ENCODE measurements at places on chromosomes 5 and 9. TPM values are rescaled to one million over a fixed set of nuclear protein-coding genes. Genes with fewer than 3 reads are reported as not detected.

- H3K27me3 ChIP-seq = no peaks in the 10 kb centered on the region
- no peaks in the 10 kb centered on the region for H3K36me3 ChIP-seq
- DNase-seq = no peak
- H3K4me3 ChIP-seq = no peak overlapping the region
Measured at GRCh38 chr9:71271602-71272001, 150.2 kb upstream of the TRPM3 start.

- no peaks in the 10 kb centered on the region for H3K36me3 ChIP-seq
- no peak overlapping the region for H3K27ac ChIP-seq
- H3K4me1 ChIP-seq = no peaks in the 10 kb centered on the region
- no peak overlapping the region for H3K4me3 ChIP-seq
- no peak for DNase-seq
Measured at GRCh38 chr9:86955561-86955960, 8.3 kb upstream of the GAS1 start.

DNA sequence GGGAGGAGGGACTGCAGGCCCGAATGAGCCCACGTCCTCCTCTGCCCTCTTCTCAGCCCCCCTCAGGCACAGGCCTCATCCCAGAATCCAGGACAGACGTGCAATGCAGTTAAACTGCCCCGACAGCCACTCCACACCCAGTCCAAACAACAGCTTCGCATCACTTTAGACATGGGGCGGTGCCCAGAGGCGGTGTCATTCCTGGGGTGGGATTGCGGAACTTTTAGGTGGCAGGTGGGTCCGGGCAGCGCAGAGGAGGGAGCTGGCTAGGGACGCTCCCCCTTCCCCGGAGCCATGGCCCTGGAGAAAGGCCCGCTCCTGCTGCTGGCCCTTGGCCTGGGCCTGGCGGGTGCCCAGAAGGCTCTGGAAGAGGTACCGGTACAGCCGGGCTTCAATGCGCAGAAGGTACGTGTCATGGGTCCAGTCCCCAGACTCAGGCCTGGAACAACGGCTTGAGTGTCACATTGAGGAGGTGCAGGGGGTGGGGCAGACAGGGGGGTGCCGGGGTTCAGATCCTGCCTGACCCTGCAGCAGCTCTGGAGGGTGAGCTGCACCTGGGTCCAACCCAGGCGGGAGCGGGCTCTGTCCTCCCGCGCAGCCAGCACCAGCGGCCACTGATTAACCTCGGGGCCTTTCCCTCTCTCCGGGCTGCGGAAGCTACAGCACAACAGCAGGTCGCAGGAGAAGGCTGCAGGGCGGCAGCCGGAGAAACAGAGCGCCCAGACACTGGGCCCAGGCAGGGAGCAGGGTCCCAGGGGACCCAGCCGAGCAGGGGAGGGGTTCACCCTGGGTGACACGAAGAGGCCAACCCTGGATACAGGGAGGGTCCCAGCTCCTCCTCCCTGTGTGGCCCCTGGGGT is 25.2 kb downstream of the GLT6D1 start:
- DNase-seq = no peak
- no peaks in the 10 kb centered on the region for H3K27me3 ChIP-seq
- H3K4me3 ChIP-seq = no peak overlapping the region
- H3K4me1 ChIP-seq = no peaks in the 10 kb centered on the region
- H3K27ac ChIP-seq = no peak overlapping the region

- no peak for DNase-seq
- H3K4me3 ChIP-seq = no peak overlapping the region
- no peaks in the 10 kb centered on the region for H3K27me3 ChIP-seq
- H3K27ac ChIP-seq = no peak overlapping the region
Measured at GRCh38 chr9:9041756-9042155, 1242.2 kb upstream of the DMAC1 start.

DNA sequence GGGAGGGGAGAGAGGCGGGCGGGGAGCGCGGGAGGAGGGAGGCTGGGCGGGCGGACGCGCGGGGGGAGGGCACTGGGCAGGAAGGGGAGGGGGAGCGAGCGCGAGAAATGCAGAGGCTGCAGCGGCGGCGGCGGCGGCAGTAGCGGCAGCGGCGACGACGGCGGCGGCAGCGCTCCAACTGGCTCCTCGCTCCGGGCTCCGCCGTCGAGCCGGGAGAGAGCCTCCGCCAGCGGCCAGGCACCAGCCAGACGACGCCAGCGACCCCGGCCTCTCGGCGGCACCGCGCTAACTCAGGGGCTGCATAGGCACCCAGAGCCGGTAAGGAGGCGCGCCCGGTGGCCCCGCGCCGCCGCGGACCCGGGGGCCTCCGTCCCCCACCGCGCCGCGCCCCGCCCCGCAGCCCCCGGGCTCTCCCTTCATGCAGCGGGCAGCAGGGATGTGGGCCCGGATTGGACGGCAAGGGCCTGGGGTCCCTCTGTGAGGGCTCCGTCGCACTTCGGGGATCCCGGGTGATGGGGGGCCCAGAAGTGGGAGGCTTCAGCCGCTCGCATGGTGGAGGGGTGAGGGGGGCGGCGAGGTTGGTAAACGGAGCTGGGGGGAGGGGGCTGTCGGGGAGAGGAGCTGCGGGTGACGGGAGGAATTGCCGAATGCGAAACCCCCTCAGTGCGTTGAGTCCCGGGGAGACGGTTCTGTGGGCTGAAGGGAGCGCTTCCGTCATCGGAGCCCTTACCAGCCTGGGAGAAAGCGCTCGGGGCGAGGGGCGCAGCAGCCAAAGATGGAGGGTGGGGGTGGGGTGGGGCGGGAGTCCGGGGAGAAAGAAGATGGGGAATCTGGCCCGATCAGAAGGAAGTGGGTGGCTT is at the start of gene BASP1:
BASP1 (plus strand) TSS at position 139 of the 860 bp plus-strand sequence. CDS start 57,586 bp downstream, outside the sequence.
- H3K27me3 ChIP-seq = no peaks in the 10 kb centered on the region
- peak within 1 kb of the TSS; percentile 72 for H3K4me3 ChIP-seq
- no peaks in the 10 kb centered on the region for H3K36me3 ChIP-seq
- peak within 1 kb of the TSS; percentile 83 for H3K27ac ChIP-seq

DNA sequence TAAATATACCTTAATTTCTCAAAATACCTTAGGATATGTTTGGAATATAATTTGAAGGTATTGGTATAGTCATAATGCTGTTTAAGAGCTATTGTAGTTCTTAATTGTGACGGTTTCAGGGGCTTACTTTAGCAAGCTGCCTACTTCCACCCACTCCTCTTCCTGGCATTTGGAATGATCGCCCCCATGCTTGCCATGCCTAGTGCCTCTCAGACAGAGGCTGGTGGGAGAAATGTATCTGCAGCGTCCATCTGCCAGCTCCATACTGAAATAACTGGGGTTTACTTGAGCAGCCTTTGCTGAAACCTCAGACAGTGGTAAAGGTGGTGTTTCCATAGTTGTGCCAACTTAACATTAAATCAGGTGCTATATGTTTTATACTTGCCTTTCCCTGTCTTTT is 52.2 kb downstream of the GABRG2 start:
- no peaks in the 10 kb centered on the region for H3K4me1 ChIP-seq

DNA sequence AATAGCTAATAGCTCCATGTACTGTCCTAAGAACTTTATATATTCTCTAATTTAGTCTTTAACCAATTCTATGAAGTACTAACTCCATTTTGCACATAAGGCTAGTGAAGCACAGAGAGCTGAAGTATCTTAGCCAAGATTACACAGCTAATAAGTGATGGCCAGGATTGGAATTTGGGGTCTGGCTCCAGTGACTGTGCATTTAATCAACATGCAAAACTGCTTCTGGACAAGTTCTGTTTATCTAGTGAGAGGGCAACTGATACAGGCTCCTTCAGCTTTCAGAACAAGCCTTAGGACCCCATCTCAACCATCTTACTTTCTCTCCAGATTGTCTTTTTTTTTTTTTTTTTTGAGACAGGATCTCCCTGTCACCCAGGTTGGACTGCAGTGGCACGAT is 21.3 kb downstream of the SLC25A25 start:
- H3K36me3 ChIP-seq = no peaks in the 10 kb centered on the region
- H3K27ac ChIP-seq = no peak overlapping the region
- no peak overlapping the region for H3K4me3 ChIP-seq
- no peak for DNase-seq

- H3K4me3 ChIP-seq = no peak overlapping the region
- no peaks in the 10 kb centered on the region for H3K4me1 ChIP-seq
- no peaks in the 10 kb centered on the region for H3K27me3 ChIP-seq
Measured at GRCh38 chr9:98924946-98925820, 18.5 kb upstream of the COL15A1 start.

GRCh38 chr9:115118879-115119218 is 892 bp upstream of the TNC start:
- H3K27me3 ChIP-seq = peaks cover 1% of the 10 kb centered on the region
- peak overlapping the region; percentile 55 for H3K27ac ChIP-seq
- DNase-seq = peak; percentile 67
- H3K4me1 ChIP-seq = no peaks in the 10 kb centered on the region
- H3K4me3 ChIP-seq = peak overlapping the region; percentile 84
- H3K36me3 ChIP-seq = no peaks in the 10 kb centered on the region

DNA sequence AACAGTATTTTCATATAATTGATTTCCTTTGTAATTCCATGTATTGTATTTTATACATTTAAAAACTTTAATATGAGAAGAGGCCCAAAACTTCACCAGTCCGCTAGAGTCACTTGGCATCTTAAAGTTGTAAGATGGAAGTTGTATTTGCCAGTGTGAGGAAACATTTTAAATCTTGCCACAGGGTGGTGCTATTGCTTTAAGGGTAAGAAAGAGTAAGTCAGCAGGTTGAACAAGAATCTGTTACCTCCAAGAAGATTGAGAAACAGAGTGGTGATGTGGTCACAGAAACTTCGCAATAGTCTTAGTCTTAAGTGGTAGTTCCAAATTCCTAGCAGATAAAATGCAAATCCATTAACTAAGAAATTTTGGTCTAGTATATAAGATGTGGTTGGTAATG is 39.8 kb upstream of the RANBP6 start:
- no peak overlapping the region for H3K4me3 ChIP-seq
- no peak overlapping the region for H3K27ac ChIP-seq
- H3K4me1 ChIP-seq = no peaks in the 10 kb centered on the region
- DNase-seq = no peak

GRCh38 chr9:129023036-129023907 is 4.9 kb downstream of the SH3GLB2 start:
- H3K4me3 ChIP-seq = no peak overlapping the region
- DNase-seq = peak; percentile 86
- H3K36me3 ChIP-seq = no peaks in the 10 kb centered on the region
- H3K27me3 ChIP-seq = no peaks in the 10 kb centered on the region
- H3K27ac ChIP-seq = no peak overlapping the region
- no peaks in the 10 kb centered on the region for H3K4me1 ChIP-seq

DNA sequence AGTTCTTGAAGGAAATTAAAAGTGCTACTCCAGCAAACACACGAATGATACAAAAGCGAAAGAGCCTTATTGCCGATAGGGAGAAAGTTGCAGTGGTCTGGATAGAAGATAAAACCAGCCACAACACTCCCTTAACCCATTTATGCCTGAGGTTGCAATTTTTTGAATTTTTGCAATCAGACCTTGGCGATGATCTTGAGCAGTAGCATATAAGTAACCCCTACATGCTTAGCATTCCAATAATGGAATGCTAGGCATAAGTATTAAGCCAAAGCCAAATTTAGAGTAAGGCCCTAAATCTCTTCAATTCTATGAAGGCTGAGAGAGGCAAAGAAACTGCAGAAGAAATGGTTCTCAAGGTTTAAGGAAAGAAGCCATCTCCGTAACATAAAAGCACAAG is 153.5 kb downstream of the SLC28A3 start:
- H3K4me3 ChIP-seq = no peak overlapping the region
- no peak overlapping the region for H3K27ac ChIP-seq
- no peaks in the 10 kb centered on the region for H3K4me1 ChIP-seq
- DNase-seq = no peak
- H3K36me3 ChIP-seq = no peaks in the 10 kb centered on the region
- H3K27me3 ChIP-seq = no peaks in the 10 kb centered on the region

- H3K4me1 ChIP-seq = no peaks in the 10 kb centered on the region
- H3K27me3 ChIP-seq = no peaks in the 10 kb centered on the region
- H3K36me3 ChIP-seq = no peaks in the 10 kb centered on the region
- H3K27ac ChIP-seq = no peak overlapping the region
- DNase-seq = no peak
Measured at GRCh38 chr9:129415942-129416651, 204.8 kb downstream of the C9orf50 start.

GRCh38 chr5:83109380-83109779 is 32.0 kb downstream of the XRCC4 start:
- no peaks in the 10 kb centered on the region for H3K36me3 ChIP-seq
- no peaks in the 10 kb centered on the region for H3K27me3 ChIP-seq
- H3K4me3 ChIP-seq = no peak overlapping the region
- no peak overlapping the region for H3K27ac ChIP-seq
- H3K4me1 ChIP-seq = no peaks in the 10 kb centered on the region

DNA sequence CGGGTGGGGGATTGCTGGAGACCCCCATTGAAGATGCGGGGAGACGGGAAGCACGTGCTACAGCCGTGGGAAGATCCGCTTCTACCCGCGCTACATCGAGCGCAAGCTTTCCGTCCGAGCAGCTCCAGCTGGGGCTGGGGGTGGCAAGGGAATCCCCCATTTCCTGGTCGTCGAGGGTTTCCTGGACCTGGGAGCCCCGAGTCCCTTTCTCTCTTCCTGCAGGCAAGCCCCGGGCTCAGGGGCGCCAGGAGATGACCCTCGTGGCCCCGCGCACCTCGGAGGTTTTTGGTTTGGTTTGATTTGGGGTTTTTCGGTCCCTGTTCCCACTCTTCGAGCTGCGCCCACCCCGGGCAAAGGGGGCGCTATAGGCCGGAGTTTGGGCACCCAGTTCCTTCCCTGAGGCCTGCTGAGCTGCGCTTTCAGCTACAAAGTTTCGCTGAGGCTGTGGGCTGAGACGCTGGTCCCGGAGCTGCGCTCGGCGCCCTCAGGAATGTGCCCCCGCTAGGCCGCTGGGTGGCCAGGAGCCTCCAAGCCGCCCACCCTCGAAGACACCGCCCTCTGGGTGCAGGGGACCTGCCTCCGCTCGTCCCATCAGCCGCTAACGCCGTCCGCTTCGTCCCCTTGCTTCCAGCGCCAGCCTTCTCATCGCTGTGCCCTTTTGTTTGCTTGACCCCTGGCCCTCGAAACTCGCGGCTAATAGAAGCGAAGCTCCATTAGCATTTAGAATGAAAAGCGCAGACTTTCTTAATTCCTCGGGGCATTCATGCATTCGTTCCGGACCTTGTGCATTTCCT is 2.9 kb downstream of the NR4A3 start:
- DNase-seq = peak; percentile 84
- peak overlapping the region; percentile 77 for H3K4me3 ChIP-seq

DNA sequence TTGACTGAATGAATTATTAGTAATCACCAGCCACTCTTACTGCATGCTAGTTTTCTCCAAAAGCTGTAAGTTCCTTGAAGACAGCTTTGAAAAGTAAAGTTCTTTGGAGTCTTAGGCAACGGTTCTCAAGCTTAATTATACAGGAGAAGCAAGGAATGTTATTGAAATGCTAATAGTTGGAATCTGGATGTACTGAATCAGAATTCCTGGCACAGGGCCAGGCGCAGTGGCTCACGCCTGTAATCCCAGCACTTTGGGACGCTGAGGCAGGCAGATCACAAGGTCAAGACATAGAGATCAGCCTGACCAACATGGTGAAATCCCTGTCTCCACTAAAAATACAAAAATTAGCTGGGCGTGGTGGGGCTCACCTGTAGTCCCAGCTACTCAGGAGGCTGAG is 33.4 kb downstream of the GRIA1 start:
- no peaks in the 10 kb centered on the region for H3K27me3 ChIP-seq
- H3K4me3 ChIP-seq = no peak overlapping the region
- H3K4me1 ChIP-seq = peaks cover 9% of the 10 kb centered on the region
- H3K36me3 ChIP-seq = no peaks in the 10 kb centered on the region

Gene FAM153A
- not detected for total RNA-seq

Gene PGM5
- 124 TPM for total RNA-seq

Gene ALDH7A1
- total RNA-seq = 25.3 TPM

Gene FOXD1
- total RNA-seq = 9.9 TPM

Gene EMB
- 40.2 TPM for total RNA-seq

Gene RIMOC1
- total RNA-seq = 25.1 TPM

Gene GMCL2
- total RNA-seq = not detected

Gene ATG12
- total RNA-seq = 42.5 TPM
